ENCODE measurements at places on chromosomes 13 and 19. TPM values are rescaled to one million over a fixed set of nuclear protein-coding genes. Genes with fewer than 3 reads are reported as not detected.

C19orf85 gene
- total RNA-seq: not detected

DNA sequence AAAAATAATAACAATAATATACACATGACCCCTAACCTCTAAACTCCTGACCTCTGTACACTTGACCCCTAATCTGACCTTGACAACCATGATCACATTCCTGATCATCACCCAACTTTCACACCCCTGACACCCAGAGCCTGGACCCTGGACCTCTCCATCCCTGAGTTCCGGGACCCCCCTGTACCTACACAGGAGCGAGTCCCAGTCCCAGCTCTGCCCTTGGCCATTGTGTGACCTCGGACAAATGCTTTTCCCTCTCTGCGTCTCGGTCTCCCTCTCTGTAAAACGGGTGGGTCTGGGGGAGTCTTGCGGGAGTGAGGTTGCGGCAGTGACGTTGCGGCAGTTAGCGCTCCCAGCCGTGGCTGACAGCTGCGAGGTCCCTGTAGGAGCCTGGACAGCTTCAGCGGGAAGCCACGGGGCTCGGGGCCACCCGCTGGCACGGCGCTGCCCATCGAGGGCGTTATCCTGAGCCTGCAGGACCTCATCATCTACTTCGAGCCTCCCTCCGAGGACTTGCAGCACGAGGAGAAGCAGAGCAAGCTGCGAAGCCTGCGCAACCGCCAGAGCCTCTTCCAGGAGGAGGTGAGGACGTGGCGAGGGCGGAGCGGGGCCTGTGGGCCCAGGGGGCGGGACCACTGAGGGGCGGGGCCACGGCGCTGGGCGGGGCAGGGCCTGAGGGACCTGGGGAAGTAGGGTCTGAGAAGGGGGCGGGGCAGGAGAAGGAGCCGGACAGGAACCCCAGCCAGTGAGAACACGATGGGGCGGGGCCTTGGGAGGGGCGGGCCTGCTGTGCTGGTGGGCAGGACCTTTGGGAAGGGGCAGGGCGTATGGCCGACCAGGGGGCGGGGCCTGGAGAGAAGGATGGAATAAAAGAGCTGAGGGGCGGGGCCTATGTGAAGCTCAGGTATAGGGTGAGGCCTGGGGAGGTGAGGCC is 19.2 kb downstream of the RYR1 start:
- H3K36me3 ChIP-seq: no peaks in the 10 kb centered on the region
- H3K4me3 ChIP-seq: no peak overlapping the region
- H3K27ac ChIP-seq: no peak overlapping the region
- H3K4me1 ChIP-seq: no peaks in the 10 kb centered on the region

GRCh38 chr19:1217366-1217765 is 11.8 kb downstream of the STK11 start:
- H3K27ac ChIP-seq: peak overlapping the region; percentile 62
- no peak overlapping the region for H3K4me3 ChIP-seq
- DNase-seq: no peak
- H3K36me3 ChIP-seq: no peaks in the 10 kb centered on the region

DNA sequence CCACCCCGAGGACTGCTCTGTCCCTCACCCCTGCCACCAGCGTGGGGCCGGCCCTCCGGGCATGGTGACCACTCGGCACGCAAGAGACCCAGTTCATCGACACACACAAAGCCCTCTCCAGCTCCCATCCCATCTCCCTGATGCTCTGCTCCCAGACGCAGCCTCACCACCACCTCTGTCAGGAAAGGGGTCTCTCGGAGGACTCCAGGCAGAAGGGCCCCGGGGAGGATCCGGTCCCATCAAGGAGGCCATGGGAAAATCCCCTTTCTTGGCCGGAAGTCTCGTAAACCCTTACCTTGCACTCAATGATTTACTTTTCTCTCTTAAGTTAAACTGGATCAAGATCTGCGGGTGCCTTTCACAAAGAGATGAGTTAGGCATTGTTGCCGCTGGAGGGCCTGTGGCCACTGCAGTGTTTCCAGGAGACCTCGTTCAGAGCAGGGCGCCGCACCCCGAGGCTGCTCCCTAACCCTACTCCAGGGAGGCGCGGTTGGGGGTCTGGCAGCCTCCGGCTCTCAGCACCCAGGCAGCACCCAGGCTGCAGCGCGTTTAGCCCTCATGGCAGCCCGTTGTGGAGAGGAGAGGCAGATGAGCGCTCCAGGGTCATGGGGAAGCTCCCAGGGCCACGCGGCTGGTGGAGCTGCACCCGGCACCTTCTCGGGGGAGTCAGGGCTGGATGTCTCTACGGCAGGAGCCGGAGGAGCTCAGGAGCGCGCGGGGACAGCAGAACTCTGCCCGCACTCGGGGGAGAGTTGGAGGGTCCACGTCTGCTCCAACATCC is 31.0 kb downstream of the C2CD4C start:
- no peak overlapping the region for H3K27ac ChIP-seq
- no peaks in the 10 kb centered on the region for H3K36me3 ChIP-seq
- H3K27me3 ChIP-seq: no peaks in the 10 kb centered on the region
- DNase-seq: no peak

DNA sequence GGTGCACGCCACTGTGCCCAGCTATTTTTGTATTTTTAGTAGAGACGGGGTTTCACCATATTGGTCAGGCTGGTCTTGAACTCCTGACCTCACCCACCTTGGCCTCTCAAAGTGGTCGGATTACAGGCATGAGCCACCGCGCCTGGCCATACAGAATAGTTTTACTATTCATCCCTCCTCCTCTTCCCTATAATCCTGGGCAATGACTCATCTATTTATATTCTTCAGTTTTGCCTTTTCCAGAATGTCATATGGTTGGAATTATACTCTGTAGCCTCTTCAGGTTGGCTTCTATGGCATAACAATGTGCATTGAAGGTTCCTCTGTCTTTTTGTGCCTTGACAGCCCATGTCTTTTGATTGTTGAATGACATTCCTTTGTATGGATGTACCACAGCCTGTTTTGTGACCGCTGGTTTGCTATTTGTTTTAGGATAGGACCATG is 22.2 kb upstream of the LRP3 start:
- no peaks in the 10 kb centered on the region for H3K36me3 ChIP-seq
- no peak overlapping the region for H3K27ac ChIP-seq
- DNase-seq: peak; percentile 23
- no peak overlapping the region for H3K4me3 ChIP-seq

DNA sequence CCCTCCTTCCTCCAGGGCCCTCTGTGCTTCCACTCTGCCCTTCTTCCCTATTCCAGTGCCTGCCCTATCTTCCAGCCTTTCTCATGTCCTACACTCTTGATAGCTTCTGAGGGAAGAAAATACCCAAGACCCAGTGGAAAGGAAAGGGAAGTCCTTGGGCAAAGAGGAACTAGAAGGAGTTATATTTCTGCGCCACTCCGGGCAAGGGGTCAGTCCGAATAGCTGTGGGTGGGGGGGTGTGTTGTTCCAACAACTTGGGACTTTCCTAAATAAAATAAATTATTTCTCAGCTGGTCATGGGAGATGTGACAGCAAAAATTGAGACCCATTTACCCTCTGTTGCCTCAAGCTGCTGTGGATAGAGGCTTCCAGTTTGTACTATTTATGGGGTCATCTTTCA is 23.2 kb downstream of the CABP5 start:
- no peaks in the 10 kb centered on the region for H3K36me3 ChIP-seq
- no peak for DNase-seq
- H3K4me1 ChIP-seq: no peaks in the 10 kb centered on the region

ZNF730 gene
- 0.91 TPM for total RNA-seq

DNA sequence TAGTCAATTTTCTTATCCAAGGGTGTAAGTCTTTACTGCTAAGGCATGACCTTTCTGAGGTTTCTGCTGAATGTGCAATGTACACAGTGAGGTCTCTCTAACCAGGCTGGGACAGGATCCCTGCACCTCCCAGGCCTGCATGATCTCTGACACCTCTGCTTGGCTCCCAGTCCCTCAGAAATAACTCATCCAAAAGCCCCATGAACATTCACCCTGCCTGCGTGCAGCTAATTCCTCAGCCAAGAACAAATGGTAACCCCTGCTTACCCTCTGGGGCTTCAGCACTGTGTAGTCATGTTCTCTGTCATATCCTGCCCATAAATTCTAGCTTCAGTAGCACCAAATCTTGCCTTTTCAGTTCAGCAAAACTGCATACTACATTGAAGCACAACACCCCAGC is 1146.3 kb upstream of the MIR17HG start:
- no peak for DNase-seq
- H3K4me3 ChIP-seq: no peak overlapping the region
- H3K27ac ChIP-seq: no peak overlapping the region
- no peaks in the 10 kb centered on the region for H3K36me3 ChIP-seq
- no peaks in the 10 kb centered on the region for H3K4me1 ChIP-seq

All from aorta (tissue), 5 donors.